CD4-positive, alpha-beta T cell (primary cell): ENCODE measurements at places on chromosomes 2 and 18. TPM values are rescaled to one million over a fixed set of nuclear protein-coding genes. Genes with fewer than 3 reads are reported as not detected.

GRCh38 chr2:172790404-172790803, 54.8 kb downstream of the RAPGEF4 start:
- no peaks in the 10 kb centered on the region for H3K4me1 ChIP-seq
- H3K27ac ChIP-seq, result no peak overlapping the region
- peaks cover 2% of the 10 kb centered on the region for H3K27me3 ChIP-seq
- no peak overlapping the region for H3K4me3 ChIP-seq
- H3K36me3 ChIP-seq, result no peaks in the 10 kb centered on the region
- DNase-seq, result no peak

DNA sequence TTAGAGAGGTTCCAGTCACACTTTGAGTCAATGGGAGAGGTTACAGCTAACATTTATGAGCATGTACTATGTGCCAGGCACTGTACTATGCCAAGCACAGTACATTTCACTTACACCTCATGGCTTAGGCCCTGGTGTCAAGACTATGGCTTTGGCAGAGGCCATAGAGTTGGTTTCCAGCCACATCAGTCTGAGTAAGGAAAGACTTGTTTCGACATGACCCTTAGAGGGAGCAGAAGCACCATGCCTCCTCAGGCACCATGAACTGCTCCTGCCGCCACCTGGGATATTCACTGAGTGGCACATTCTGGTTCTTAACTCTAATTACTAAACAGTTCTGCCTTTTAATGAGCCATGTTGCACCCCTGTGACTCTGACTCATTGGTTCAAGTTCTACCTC, 12.7 kb downstream of the DGUOK start:
- H3K36me3 ChIP-seq, result peaks cover 50% of the 10 kb centered on the region
- H3K4me3 ChIP-seq, result no peak overlapping the region
- peak; percentile 15 for DNase-seq
- H3K4me1 ChIP-seq, result peaks cover 19% of the 10 kb centered on the region
- no peak overlapping the region for H3K27ac ChIP-seq

GRCh38 chr2:96359866-96360265, 24.3 kb downstream of the NCAPH start:
- H3K36me3 ChIP-seq, result no peaks in the 10 kb centered on the region
- H3K27ac ChIP-seq, result no peak overlapping the region
- H3K4me3 ChIP-seq, result no peak overlapping the region
- DNase-seq, result no peak

DNA sequence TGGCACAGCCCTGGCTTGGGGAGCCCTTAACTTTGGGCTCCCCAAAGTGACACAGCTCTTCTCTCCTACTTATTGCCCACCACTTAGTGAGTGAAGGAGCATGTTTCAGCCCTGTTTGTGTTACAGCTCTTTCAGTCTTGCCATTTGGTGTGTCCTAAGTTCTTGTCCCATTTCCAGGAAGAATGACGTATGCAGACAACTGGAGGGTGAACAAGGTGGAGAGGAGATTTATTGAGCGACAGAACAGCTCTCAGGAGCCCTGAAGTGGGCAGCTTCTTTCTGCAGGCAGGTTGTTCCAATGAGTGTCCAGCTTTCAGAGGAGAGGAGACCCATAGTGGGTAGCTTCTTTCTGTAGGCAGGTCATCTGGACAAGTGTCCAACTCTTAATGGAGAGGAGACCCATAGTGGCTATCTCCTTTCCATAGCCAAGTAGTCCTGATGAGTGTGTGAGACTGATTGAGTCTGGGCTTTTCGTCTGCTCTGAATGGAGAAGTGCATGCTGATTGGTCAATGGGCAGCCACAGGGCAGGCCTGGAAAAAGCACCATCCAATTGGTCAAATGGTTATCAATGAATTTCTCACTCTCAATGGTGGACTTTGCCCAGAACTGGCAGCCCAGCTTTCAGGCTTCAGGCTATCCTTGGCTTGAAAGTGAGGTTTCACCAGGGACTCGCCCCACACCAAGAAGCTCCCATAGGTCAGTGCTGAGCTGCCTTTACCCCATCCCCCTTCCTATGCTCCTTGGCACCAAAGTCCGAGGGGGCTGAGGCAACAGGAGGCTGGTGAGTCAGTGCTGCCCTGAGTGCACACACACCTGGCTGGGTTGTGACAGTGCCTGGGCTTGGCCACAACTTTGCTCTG, 688.2 kb downstream of the NYAP2 start:
- no peak overlapping the region for H3K4me3 ChIP-seq
- H3K27ac ChIP-seq, result no peak overlapping the region
- peaks cover 4% of the 10 kb centered on the region for H3K27me3 ChIP-seq
- no peak for DNase-seq

The EVX2 gene
- not detected for total RNA-seq

The SLC9A2 gene
- not detected for total RNA-seq

The IL1A gene
- total RNA-seq, result not detected
